ENCODE measurements at places on chromosomes 16 and 17. TPM values are rescaled to one million over a fixed set of nuclear protein-coding genes. Genes with fewer than 3 reads are reported as not detected.

GPRC5C gene
- 7.9 TPM for total RNA-seq

ACSM2B gene
- under 0.01 TPM for total RNA-seq

ITGAD gene
- not detected for total RNA-seq

GAS2L2 gene
- total RNA-seq, result not detected

NECAB2 gene
- not detected for total RNA-seq

DOC2B gene
- 0.19 TPM for total RNA-seq

PRCD gene
- total RNA-seq, result 1.9 TPM

HYDIN gene
- under 0.01 TPM for total RNA-seq

CHST5 gene
- total RNA-seq, result not detected

CRYBA1 gene
- total RNA-seq, result not detected

ZFP3 gene
- total RNA-seq, result 1.7 TPM

QRICH2 gene
- total RNA-seq, result 2.7 TPM

CACNA1G gene
- under 0.01 TPM for total RNA-seq

RASD1 gene
- 1.7 TPM for total RNA-seq

PSKH1 gene
- total RNA-seq, result 13.5 TPM

HSD17B1 gene
- total RNA-seq, result 8.6 TPM

TXNL4B gene
- total RNA-seq, result 6.9 TPM

CNGB1 gene
- total RNA-seq, result not detected

PDK2 gene
- 11.6 TPM for total RNA-seq

HOXB3 gene
- total RNA-seq, result 3.5 TPM

CCL3 gene
- total RNA-seq, result not detected

ARHGAP27 gene
- total RNA-seq, result 1.3 TPM

CBFB gene
- 209 TPM for total RNA-seq

CIBAR2 gene
- not detected for total RNA-seq

TBC1D3I gene
- not detected for total RNA-seq

MRC2 gene
- total RNA-seq, result 230 TPM

CTRB1 gene
- total RNA-seq, result not detected

GLIS2 gene
- 1.7 TPM for total RNA-seq

JPT1 gene
- total RNA-seq, result 60.3 TPM

CRHR1 gene
- not detected for total RNA-seq

MT1M gene
- total RNA-seq, result 2.5 TPM

RNU2-1 gene
- not detected for total RNA-seq

MYH13 gene
- total RNA-seq, result not detected

APOH gene
- total RNA-seq, result not detected

NPIPB8 gene
- total RNA-seq, result 0.19 TPM

CCL16 gene
- not detected for total RNA-seq

KRT9 gene
- not detected for total RNA-seq

TMC5 gene
- total RNA-seq, result not detected

BPTF gene
- total RNA-seq, result 27.4 TPM

CASKIN2 gene
- 3.5 TPM for total RNA-seq

RUNDC3A gene
- total RNA-seq, result not detected

ZNF469 gene
- 2.8 TPM for total RNA-seq

CA5A gene
- not detected for total RNA-seq

EVI2A gene
- 4.5 TPM for total RNA-seq

SPAG7 gene
- total RNA-seq, result 63.8 TPM

ADAM11 gene
- total RNA-seq, result 0.28 TPM

IRX5 gene
- 1.7 TPM for total RNA-seq

SPDYE4 gene
- total RNA-seq, result not detected

CDT1 gene
- total RNA-seq, result 3.9 TPM

CD300E gene
- not detected for total RNA-seq

CD300LB gene
- not detected for total RNA-seq
